ENCODE measurements at places on chromosomes 6 and 20.

DNA sequence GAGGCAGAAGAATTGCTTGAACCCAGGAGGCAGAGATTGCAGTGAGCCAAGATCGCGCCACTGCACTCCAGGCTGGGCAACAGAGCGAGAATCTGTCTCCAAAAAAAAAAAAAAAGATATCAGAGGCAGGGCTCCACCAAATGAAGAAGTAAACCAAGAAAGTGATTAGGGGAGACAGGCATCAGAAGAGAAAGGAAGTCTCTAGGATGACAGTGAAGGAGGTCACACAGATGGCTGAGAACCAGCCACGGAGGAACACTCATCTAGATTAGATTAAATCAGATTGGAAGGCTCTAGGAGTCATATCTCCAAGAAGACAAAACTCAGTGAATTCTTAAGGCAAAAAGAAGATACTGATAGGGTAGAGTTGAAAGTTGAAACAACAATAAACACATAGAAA is 102.2 kb upstream of the CCDC28A start:
- DNase-seq = no peak

GRCh38 chr6:134074151-134075055 is 22.0 kb upstream of the SLC2A12 start:
- DNase-seq = no peak

- no peak for DNase-seq
These were observed 30.4 kb upstream of the FKBP1A start for GRCh38 chr20:1423206-1423605.

- DNase-seq = no peak
These were observed 425.5 kb downstream of the CBLN4 start for GRCh38 chr20:55579802-55580201.

DNA sequence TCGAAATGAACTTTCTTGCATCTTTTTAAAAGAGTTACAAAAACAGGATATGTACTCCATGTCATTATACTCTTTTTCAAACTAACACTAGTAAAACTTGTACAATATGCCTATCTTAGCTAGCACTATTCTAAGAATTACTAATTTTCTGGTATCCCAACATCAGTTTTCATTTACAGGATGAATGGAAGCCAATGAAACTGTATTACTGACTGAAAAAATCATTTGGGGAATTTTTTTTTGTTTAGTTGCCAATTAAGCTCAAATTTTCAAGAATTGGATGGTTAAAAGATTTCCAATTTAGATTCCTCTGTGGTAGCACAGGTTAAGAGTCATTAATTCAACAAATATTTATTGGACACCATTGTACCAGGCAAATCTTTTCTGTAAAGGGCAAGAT is 30.7 kb downstream of the TASP1 start:
- DNase-seq = no peak

Data from LNCaP clone FGC (cell line).